Jurkat, Clone E6-1 (cell line): ENCODE measurements at places on chromosomes 7 and 10.

GRCh38 chr7:55019191-55019690, 424 bp downstream of the EGFR start:
- DNase-seq = no peak

DNA sequence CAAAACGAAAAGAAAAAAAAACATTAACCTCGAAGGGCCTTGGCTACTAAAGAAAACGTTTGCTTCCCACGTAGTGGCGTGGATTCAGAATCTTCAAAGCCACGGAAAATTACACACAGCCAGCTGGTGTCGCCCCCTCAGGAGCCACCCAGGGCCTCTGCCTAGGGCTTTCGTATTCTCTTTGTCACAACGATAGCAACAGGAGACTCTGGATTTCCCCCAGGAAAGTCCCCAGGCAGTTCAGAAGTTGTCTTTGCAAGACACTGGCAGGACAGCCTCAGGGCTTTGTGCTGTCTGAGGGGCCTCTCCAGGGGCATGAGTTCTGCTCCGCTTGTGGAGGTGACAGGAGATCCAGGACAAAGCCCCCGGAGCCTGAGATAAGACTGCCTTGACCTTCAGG, 150.2 kb upstream of the INSYN2A start:
- no peak for DNase-seq

GRCh38 chr10:97572214-97572989, at the start of gene ANKRD2:
Gene ANKRD2 (plus strand): TSS chr10:97572779. CDS start chr10:97572789, 10 bp downstream.
- peak; percentile 48 for DNase-seq

DNA sequence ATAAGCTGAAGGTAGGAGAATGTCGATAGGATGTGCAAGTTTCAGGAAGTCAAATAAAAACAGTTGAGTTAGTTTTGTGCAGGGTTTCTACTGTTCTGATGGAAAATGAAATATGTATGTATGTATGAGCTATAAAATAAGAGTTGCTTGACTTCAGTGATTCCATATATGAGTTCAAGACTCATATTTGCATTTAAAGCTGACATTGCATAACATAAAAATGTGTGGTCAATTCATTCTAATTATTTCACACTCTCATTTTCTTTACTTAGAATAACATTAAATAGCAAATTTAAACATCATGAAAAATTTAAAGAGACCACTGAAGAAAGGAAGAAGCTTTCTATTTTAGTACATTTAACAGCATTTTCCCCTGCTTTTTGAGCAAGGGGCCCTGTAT, 37.8 kb downstream of the IFIT5 start:
- DNase-seq = no peak

GRCh38 chr7:119283353-119283752, 989.6 kb upstream of the KCND2 start:
- DNase-seq = no peak

DNA sequence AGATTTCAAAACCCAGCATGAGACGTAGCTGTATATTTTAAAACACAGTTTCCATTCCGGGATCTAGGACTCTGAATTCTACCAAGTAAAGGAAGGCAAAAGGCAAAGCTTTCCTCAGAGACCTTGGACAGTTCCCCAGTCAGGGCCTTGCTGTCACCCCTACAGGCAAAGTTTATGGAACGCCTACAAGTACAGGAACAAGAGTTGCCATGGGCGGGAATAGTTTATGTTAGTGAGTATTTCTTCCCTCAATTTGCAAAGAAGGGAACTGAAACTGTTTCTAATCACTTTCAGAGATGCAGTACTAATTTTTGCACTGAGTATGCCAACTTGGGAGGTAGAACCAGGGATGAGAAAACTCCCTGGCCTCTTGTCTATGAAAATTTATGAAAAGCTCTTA, 68.2 kb upstream of the LRGUK start:
- no peak for DNase-seq
